EH (cell line): ENCODE measurements at places on chromosomes 2 and 18.

GRCh38 chr2:200791905-200792304, 19.8 kb upstream of the BZW1 start:
- DNase-seq: no peak

- peak; percentile 2 for DNase-seq
These were observed 28.3 kb downstream of the DRC1 start for GRCh38 chr2:26429779-26430578.

GRCh38 chr2:240900141-240900860, 4.3 kb upstream of the MAB21L4 start:
- DNase-seq: no peak

DNA sequence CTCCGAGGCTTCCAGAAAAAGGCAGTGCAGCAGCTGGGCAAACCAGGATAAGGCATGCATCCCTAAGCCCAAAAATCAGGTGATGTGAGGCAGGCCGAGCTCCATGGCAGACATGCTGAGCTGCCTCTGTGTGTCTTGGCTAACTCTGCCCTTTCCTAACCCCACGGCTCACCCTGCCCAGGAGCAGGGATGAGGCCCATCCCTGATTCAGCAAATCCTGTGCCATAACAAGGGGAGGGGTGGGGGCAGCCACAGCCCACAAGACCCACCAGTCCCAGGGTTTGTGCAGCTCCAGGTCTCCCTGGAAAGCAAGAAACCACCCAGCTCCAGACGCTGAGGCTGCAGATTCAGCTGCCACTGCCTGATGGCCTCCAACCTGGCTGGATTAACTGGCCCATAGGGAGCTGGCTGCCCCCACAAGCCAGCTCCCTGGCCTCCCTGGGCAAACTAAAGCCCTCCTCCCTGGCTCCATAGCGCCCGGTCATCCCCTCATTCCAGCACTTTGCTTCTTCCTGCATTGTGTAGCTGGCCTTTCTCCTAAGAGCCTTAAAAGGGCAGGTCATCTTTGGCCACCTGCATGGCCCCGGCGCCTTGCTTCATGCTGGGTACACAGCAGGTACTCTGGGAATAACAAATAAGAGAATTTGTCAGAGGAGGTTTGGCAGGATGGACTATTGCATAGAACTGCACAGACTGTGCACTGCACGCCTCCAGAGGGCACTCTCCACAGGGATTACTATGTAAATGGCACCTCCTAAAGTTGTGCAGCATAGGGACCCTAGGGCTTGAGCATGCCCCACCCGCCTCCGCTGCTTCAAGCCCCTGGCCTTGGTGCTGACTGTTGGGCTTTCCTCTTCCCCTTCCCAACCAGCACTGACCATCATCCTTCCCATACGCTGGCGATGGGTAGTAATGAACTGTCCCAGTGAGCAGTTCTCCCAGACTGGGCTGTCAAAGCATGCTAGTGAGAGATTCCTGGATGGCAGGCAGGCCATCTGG, 10.7 kb downstream of the STEAP3 start:
- peak; percentile 54 for DNase-seq

- DNase-seq: no peak
These were observed 150.7 kb upstream of the SPRED2 start for GRCh38 chr2:65583061-65583460.
